Activated CD4-positive, alpha-beta T cell treated with anti-CD3 and anti-CD28 coated beads for 48 hours (primary cell): ENCODE measurements at places on chromosomes 5 and 9.

GRCh38 chr5:82551192-82551591 is 273.0 kb upstream of the RPS23 start:
- no peak for DNase-seq

GRCh38 chr5:27093279-27093678 is 54.9 kb upstream of the CDH9 start:
- no peak for DNase-seq

- no peak for DNase-seq
These were observed 132.7 kb upstream of the TNC start for GRCh38 chr9:115250621-115251032.

- peak; percentile 70 for DNase-seq
These were observed 25.2 kb downstream of the SHC3 start for GRCh38 chr9:89153232-89154017.

GRCh38 chr5:62143268-62144229 is 162.5 kb upstream of the KIF2A start:
- DNase-seq: no peak

GRCh38 chr5:163436515-163436914 is 880 bp upstream of the CCNG1 start:
- no peak for DNase-seq
